ENCODE measurements at places on chromosomes 12 and 14. TPM values are rescaled to one million over a fixed set of nuclear protein-coding genes. Genes with fewer than 3 reads are reported as not detected.

DNA sequence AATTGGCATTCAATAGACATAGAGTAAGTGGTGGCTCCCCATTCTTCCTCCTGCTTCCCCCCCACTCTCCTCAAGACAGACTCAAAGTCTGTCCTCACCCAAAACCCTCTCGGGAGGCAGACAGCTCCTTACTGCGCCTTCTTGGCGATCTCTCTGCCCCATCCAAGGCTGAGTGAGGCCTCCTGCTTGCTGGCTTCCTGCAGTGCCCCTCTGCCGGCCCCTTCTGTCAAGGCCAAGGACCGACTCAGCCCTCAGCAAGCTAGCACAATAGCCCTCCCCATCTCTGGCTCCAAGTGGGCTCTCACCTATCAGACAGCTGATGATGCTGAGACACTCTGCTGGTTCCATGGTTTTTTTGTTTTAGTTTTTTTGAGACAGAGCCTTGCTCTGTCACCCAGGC lies 62.5 kb upstream of the DLK1 start:
- DNase-seq, result no peak

DNA sequence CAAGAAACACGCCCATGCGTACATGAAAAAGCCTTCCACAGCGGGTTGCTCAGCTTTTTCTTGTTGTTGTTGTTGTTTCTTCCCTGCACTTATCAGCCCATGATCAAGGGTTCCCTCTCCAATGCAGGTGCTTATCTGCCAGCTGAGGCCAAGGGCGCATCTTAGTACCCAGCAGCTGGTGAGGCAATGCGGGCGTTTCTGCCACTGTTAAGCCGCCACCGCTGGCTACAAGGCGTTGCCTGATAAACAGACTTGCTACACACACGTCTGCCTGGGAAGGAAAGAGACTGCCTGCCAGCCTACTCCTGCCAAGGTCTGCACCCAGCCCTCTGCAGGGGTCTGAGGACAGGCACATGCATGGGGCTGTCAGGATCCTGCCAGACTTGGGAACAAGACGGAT lies 345.9 kb downstream of the BCL11B start:
- no peak for DNase-seq

DNA sequence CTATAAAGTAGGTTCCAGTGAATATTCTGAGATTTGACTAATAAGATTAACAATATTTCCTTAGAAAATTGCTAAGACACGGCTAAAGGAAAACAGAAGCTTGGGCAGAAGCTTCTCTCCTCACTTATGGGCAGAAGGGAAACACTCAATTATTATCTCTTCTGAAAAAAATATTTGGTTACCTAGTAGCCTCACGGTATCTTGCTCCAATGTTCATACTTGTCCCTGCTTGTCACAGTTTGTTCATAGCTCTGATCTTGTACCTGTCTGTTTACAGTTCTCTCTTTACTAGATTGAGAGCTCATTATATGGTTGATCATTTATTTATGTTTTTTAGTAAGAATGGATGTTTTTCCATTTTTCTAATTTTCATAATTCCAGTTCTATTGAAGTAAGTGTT lies 458.0 kb upstream of the ATP2B1 start:
- DNase-seq, result no peak

Gene SNRNP35
- total RNA-seq, result 16.5 TPM

Gene KRT76
- total RNA-seq, result not detected

DNA sequence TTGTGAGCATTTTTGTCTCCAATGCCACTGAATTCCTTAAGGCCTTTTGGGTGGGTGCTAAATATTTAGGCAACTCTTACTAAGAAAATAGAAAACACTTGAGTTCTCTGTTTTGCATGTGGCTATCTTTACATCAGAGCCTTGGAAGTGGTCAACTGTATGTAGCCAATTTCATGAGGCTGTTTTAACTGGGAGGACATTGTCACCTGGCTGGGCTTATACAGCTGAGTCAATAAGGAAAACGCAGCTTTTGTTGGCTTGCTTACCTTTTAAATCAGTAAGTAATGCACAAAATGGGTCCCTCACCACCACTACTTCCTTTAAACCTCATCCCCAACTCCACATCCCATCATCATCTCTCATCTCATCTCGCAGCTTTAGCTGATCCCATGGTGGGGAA lies 194.3 kb downstream of the RGS6 start:
- no peak for DNase-seq

- DNase-seq, result no peak
Observed at GRCh38 chr14:80385336-80385735, 174.0 kb upstream of the DIO2 start.

Gene TMEM132C
- not detected for total RNA-seq

- DNase-seq, result no peak
Observed at GRCh38 chr14:68427550-68427890, 365.3 kb downstream of the ZFP36L1 start.

Gene COCH
- total RNA-seq, result 0.12 TPM

DNA sequence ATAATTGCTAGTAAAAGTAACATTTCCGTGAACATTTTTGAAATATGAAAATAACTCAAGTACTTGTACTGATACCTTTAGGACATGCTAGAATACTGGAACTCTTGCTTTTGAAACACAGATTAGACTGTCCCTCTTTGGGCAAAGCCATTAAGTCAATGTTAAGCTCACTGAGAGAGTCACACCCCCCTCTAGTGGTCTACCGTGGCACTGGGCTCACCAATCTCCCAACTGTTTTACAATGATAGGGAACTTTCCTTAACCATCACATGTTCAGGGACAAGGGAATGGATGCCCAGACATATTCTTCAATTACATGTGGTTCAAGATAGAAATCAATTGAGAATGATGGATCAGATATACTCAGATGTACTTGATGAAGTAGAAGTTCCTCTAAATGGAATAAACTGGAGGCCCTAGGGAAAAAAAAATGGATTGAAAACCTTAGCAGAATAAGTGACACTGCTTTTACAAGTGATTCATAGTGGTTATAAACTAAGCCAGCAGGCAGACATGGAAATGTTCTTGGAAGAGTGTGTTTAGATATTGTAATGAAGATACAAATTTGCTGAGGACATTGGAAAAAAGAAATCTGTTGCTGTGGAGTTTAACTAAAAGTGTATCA lies 17.8 kb downstream of the NANOG start:
- peak; percentile 56 for DNase-seq

Gene JPH4
- total RNA-seq, result not detected

- DNase-seq, result peak; percentile 43
Observed at GRCh38 chr14:90235179-90235976, 21.0 kb upstream of the PSMC1 start.

- no peak for DNase-seq
Observed at GRCh38 chr14:104967386-104968152, 10.6 kb downstream of the AHNAK2 start.

DNA sequence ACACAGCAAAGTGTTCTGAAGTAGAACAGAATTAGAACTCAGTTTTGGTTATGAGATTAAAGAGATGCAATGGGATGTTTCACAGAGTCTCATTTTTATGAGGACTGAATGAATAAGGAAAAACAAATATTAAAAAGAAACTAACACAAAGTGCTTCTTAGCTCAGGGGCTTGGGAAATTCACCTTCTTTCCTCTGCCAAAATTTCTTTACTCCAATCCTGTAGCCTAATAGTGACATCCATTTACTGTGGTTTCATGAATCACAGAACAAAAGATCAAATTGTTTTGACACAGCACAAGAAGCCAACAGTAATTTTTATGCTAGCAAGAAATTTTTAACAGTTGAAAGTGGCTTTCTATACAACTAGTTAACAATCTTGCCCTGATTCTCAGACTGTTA lies 37.7 kb downstream of the AREL1 start:
- DNase-seq, result no peak

Gene GRIP1
- not detected for total RNA-seq

Data from RPMI7951 (cell line).